Right hindlimb (tissue), 1 donor: ENCODE measurements at places on chromosomes 11 and 22.

- DNase-seq, result no peak
Observed at GRCh38 chr11:31433851-31434250, 64.2 kb downstream of the DNAJC24 start.

- DNase-seq, result no peak
Observed at GRCh38 chr11:28257761-28258160, 149.6 kb downstream of the METTL15 start.

GRCh38 chr11:2533587-2534133, 88.9 kb downstream of the KCNQ1 start:
- DNase-seq, result peak; percentile 90

DNA sequence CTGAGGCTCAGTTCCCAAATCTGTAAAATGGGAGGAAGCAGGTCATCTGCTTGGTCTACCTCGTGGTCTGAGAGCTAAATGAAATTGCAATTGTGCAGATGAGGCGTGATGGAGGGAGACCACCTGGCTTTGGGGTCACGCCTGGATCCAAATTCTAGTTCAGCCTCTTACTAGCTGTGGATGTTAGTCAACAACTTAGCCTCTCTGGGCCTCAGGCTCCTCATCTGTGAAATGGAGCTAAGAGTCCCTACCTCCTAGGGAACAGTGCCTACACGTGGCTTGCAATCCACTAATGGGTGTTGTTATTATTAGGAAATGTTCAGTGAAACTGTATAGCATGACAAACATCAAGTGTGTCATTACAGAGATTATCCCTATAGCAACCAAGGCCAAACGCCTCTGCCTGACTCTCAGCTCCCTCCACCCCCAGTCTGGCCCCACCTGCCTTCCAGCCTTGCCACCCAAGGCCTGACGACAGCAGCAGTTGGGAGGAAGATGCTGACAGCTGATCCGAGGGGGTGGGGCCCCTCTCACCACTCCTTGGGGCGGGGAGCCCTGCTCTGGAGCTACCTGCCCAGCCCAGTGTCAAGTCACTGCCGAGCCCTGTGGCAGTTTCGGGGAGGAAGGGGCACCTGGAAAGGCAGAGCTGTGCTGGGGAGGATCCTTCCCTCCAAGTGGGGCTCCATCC, 1.7 kb upstream of the RHOD start:
- DNase-seq, result no peak

DNA sequence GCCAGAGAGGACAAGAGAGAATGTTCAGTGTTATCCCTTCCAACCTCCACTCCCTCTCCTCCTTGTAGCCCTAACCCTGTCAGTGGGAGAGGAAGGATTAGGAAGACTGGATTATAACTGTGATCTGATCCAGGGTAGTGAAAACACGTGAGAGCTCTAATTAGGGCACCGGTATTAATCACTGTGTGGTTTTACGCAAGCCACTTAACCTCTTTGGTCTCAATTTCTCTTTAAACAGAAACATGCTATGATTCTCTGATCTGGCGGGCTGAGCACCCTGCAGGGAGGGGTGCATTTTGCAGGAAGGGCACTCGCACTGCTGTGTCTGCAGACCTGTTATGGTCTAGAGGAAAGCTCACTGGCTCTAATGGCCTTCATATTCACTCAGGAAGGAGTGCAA, 11.5 kb downstream of the RPL27A start:
- no peak for DNase-seq

- no peak for DNase-seq
Observed at GRCh38 chr22:46408568-46409506, 73.3 kb downstream of the TRMU start.

DNA sequence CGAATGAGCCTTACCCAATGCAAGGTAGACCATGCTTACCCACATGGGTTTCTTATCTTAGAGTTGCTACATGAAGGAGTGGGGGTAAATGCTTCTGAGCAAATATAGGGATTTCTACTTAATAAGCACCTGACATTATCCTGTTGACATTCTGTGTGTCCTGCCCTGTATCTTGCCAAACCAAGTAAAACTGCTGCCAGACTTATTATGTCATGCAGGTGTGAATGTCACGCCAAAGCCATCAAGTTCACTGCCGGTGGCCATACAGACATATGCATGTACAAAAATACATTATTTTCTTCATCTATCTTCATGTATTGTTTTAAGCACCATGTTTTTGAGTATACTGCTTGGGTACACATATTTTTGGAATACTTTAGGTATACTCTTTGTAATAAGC, 70.2 kb downstream of the NOX4 start:
- DNase-seq, result no peak

- DNase-seq, result no peak
Observed at GRCh38 chr22:39719559-39720450, 149.3 kb downstream of the CACNA1I start.

DNA sequence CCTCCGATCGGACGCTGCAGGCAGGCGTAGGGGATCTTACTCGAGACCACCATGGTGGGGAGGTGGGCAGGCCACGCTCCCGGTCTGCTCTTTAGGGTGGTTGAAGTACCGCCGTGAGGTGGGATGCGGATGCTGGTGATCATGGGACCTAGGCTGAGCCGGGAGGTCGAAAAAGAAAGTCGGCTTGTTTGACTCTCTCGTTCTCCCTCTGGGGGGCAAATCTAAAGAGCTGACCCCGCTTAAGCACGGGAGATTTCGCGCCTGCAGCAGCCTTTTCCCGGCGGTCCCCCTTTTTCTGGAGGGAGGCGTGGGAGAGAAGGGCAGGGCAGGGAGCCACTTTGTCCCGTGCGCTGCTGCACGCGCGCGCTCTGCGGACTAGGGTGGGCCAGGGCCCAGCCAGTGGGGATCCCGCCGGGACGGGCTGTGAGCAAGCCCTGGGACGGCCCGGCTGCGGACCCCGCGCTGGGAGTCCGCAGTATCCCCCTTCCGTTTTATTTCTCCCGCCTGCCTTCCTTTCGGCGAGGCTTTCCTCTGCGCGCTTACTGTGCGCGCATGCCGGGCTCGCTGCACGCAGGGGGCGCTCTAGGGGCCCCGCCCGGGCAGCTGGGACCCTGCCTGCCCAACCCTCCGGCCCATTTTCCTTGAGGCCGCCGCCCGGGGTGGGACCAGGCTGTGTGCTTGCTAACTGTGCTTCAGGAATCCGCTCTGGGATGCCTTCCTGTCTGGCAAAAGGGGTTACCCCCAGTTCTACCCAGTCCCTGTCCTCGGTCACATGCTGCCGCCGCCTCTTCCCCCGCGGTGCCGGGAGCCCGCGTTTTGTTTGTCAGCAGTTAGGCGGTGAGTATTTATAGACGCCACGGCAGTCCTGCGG, 81.0 kb downstream of the PRR5L start:
- DNase-seq, result peak; percentile 71

DNA sequence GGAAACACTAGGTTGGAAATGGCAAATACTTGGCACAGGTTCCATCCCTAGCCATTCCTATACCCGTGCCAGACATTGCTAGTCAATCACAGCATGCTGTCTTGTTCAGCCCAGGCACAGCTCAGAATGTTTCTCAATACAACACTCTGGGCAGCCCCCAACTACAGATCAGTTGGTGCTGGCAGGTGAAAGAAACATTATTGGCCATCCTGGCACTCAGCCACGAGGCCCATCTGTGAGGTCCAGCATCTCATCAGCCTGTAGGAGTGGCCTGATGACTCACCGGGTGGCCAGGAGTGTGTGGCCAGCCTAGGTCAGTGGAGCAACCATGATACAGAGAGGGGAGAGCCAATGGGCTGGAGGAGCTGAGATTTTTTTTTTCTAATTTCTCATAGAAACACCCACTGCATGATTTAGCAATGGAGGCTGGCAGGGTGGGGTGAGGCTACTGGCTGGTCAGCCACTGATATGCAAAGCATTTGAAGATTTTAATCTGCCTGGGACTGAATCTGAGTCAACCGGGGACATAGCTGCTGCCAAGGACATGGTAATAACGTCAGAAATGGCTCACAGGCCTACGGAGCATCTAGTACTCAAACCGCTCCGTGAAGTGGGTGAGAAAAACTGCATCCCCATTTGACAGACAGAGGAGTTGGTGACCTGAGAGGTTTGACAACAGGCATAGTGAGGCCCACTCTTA, 5.4 kb downstream of the MYO18B start:
- DNase-seq, result peak; percentile 44

GRCh38 chr11:68542617-68543016, 82.1 kb downstream of the PPP6R3 start:
- no peak for DNase-seq

DNA sequence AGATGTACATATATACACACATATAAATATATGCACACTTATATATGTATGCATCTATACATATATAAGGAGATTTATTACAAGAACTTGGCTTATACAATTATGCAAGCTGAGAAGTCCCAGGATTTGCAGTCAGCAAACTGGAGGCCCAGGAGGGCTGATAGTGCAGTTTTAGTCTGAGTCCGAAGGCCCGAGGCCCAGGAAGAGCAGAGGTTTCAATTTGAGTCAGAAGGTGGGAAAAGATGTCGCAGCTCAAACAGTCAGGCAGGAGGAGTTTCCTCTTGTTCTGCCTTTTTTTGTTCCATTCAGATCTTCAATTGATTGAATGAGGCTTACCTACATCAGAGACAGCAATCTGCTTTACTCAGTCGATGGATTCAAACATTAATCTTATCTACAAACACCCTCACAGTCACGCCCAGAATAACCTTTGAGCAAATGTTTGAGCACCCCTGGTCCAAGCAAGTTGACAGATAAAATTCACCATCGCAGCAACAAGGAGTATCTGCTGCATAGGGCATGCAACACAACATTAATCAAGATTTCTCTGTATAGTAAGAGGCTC, 4.0 kb upstream of the SGSM1 start:
- DNase-seq, result no peak

GRCh38 chr11:111833524-111833923, 37.9 kb downstream of the ALG9 start:
- DNase-seq, result no peak

DNA sequence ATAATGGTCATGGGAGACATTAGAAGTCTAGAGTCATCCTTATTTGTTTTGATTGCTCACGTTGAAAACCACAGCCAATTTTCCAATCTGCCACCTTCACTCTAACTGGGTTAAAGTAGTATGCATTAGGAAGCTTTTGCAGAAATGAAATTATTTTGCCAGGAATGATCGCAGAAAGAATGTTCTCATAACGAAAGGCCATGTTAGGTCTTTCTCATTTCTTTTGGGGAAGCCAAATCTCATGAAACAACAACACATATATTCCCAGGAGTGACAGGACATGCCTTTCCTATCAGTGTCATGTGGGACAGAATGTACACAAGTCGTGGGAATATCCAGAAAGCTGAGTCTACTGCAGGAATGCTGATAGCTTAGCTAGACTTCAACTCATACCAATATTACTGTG, 386.3 kb downstream of the AASDHPPT start:
- DNase-seq, result no peak

- DNase-seq, result no peak
Observed at GRCh38 chr22:38984224-38984623, 2.1 kb downstream of the APOBEC3B start.

DNA sequence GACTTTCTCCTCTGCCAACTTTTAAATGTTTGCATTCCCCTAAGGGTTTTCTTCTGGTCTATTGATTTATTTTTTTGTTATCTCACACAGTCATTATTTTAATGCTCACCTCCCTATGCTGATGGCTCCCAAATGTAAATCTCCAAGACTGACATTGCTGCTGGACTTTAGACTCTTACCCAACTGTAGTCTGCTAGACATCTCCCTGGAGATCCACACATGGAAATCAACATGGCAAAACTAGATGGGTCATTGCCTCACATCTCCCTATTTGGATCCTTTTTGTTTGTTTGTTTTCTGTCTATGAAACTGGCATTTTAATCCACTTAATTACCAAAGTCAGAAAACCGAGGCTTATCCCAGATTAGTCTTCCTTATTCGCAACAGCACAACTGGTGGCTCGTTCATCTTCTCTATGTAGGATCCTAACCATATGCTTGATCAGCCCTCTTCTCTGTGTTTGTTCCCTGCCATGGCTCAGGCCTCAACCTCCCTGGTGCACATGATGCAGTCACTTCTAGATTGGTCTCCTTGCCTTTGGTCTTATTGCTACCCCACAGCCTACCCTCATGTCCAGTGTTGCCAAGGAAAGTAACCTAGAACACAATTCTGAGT, 37.3 kb downstream of the SC5D start:
- DNase-seq, result no peak

GRCh38 chr22:23137905-23138561, 3.8 kb downstream of the RSPH14 start:
- no peak for DNase-seq

GRCh38 chr11:113651023-113651422, 55.1 kb downstream of the TMPRSS5 start:
- no peak for DNase-seq

DNA sequence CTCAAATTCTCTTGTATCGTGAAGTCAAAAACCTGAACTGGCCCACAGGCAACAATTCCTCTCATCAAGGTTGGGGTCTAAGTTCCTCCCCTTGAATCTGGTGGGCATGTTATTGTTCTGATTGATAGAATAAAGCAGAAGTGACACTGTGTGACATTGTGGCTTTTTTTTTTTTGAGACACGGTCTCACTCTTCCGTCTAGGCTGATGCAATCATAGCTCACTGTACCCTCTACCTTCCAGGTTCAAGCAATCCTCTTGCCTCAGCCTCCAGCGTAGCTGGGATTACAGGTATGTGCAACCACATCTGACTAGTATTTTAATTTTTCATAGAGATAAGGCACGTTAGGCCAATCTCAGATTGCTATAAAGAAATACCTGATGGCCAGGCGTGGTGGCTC, 8.9 kb upstream of the PELI3 start:
- DNase-seq, result no peak

GRCh38 chr11:129106788-129107187, 85.3 kb downstream of the ARHGAP32 start:
- no peak for DNase-seq

GRCh38 chr11:46590740-46591605, 2.9 kb downstream of the AMBRA1 start:
- no peak for DNase-seq

GRCh38 chr11:84564180-84564866, 1062.8 kb downstream of the DLG2 start:
- DNase-seq, result no peak

- no peak for DNase-seq
Observed at GRCh38 chr11:119378851-119379465, 2.5 kb downstream of the USP2 start.

- DNase-seq, result peak; percentile 72
Observed at GRCh38 chr11:32809313-32809712, 14.9 kb upstream of the CCDC73 start.

GRCh38 chr11:66676931-66677598, 622 bp downstream of the RBM4B start:
- DNase-seq, result no peak

- DNase-seq, result peak; percentile 61
Observed at GRCh38 chr22:28442711-28443525, 236.7 kb downstream of the TTC28 start.

DNA sequence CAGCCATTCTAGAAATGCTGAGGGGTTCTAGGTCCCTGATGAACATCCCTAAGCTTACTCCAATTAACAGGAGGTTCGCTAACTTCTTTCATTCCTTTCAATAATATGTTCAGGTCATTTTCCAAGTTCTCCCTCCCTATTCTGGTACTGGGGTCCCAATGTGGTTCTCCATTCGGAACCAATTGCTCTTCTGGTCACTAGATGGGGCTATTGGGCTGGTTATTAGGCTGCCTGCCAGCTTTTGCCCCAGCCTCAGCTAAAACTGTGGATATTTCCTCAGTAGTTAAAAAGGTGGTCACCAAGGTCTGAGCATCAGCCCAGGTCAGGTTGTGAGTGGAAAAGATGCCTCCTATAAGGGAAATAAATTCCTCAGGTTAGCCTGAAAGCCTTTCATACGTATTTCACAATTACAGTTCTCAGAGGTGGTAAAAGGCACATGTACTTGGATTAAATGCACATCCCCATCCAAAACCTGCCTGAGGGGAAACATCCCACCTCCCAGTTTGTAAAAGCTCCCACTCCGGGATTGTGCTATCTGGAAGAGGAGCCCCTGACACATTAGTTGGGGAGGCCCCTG, 161.1 kb upstream of the CCDC179 start:
- no peak for DNase-seq
